ENCODE measurements at places on chromosomes 7 and 10.
A peak's percentile ranks its signal among the peaks of the same experiment; 100 is the strongest.

DNA sequence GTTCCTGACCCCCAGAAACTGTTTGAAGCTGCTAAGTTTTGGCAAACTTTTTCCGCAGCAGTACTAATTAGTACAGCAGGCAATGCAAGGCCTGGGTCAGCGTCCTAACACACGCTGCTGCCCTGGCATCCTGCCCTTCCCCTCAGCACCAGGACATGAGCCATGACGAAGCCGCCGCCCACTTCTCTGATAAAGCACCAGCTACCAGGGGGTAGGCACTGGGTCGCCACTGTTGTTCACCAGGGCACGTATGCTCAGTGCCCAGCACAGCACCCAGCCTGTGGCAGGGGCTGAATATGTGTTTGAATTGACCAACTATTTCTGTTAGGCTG is 59.5 kb downstream of the CHST15 start:
- no peak for DNase-seq

- DNase-seq: no peak
Measured at GRCh38 chr10:86294346-86295265, 72.0 kb downstream of the GRID1 start.

DNA sequence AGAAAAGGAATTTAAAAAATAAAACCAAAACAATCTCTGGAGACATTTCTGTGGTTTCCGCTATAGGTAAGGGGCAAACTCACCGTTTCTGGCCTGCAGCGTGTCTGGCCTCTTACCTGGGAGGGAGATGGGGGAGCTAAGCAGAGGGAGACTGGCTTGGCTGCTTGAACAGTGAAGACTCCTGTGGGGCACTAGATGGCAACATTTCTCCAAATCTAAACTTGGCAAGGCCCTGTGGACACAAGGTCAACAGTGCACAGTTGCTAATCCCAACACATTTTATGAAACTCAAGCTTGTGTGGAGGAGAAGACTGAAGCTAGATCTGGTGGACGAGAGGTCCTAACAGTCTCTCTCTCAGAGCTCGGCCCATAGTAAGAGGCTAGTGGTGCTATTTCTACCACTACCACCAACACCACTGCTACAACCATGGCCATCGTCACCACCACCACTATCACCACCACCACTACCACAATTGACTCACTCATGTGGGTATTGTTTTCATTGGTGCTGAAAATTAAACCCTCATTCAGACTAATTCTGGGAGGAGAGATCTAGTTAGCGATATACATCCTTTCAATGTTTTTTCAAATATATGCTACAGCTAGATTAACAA is 28.4 kb upstream of the CDHR3 start:
- DNase-seq: no peak

GRCh38 chr10:121631365-121632029 is 33.3 kb upstream of the FGFR2 start:
- no peak for DNase-seq

GRCh38 chr10:69881202-69881601 is 79.5 kb downstream of the COL13A1 start:
- DNase-seq: no peak

DNA sequence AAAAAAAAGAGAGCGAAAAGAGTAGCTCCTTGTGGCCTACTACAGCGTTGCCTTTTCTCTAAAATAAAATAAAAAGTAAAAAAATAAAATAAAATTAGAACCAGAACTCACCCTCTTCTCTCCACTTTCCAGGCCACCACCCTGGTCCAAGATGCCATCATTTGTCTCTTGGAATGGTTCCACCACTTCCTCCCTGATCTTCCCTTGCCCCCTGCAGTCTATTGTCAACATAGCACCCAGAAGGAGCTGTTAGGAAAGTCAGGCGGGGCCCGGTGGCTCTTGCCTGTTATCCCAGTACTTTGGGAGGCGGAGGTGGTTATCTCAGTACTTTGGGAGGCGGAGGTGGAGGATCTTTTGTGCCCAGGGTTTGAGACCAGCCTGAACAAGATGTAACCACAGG is 7.6 kb upstream of the GRID2IP start:
- DNase-seq: peak; percentile 69

GRCh38 chr10:103452506-103453230 is 498 bp upstream of the CALHM2 start:
- DNase-seq: no peak

- DNase-seq: no peak
Measured at GRCh38 chr7:132272763-132273371, 303.4 kb downstream of the PLXNA4 start.

GRCh38 chr7:1345796-1346755 is 113.2 kb downstream of the MICALL2 start:
- DNase-seq: no peak
